ENCODE measurements at places on chromosomes 6 and 20.

- DNase-seq = no peak
These were observed 57.3 kb downstream of the TRMT6 start for GRCh38 chr20:5893052-5893451.

DNA sequence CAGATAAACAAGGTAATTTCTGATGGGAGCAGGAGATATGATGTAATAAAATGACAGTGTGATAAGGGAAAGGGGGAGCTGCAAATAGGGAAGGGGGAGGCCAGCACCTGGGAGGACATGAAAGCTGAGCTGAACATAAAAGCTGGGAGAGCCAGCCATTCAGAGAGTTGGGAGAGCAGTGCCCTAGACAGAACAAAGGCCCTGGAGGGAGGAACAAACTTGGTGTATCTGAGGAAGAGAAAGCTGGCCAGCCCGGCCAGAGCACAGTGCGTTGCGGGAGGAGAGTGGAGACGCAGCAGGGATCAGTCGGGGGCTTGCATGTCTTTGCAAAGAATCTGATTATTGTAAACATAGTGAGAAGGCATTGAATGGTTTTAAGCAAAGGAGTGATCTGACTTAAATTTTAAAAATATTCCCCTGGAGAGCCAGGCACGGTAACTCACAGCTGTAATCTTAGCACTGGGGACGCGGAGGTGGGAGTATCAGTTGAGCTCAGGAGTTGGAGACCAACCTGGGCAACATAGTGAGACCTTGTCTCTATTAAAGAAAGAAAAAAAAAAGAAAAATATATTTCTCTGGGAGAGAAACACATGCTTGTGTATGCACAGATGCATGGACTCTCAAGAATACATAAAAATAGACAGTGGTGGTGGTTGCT is 318.2 kb downstream of the ZFAND3 start:
- DNase-seq = no peak

DNA sequence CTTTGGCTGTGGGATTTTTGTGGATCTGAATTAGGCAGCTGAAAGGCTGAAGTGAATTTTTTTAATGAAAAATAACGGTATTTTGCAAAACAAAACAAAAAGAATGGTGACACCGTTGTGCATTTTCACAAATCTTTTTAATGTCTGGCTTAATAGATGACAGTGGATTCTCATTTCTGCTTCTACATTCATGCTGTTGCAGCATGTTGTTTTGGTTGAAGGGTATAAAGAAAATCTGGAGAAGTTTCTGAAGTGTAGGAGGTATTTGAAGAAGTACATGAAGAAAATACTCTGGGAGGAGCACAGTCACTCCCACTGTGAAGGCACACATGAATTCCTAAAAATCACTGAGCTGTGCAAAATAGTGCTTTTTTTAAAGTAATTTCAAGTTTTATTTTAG is 3.1 kb upstream of the MAP3K5 start:
- DNase-seq = no peak

DNA sequence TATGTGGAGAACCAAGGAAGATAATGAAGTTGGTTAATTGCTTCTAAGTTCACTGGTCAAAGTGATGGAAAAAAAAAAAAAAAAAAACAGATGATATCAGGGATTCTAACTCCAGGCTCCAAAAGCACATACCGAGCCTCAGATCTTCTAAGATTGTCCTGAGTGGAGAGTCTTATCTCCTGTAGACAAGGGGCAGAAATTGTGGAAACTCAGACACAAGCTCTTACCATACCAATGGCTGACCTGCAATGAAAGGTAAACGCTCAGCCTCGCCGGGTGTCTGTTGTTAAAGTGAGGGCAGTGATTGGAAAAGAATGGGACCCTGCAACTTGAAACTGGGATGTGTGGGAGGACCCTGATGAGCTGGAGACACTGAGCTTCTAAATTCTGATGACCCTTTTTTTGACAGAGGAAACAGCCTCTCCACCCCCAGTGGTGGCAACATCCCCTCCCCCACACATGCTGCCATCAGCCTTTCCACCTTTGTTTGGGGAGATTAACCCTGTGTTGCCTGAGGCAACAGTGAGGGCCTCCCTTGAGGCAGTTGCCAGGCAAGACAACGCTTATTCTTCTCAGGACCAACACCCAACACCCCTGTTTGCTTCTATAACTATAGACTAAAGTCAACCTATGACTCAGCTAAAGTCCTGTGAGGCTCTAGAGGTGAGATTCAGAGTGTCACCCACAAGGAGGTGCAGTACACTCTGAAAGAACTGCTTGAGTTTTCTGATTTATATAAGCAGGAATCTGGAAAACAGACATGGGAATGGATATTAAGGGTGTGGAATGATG is 154.0 kb downstream of the THBS2 start:
- no peak for DNase-seq

DNA sequence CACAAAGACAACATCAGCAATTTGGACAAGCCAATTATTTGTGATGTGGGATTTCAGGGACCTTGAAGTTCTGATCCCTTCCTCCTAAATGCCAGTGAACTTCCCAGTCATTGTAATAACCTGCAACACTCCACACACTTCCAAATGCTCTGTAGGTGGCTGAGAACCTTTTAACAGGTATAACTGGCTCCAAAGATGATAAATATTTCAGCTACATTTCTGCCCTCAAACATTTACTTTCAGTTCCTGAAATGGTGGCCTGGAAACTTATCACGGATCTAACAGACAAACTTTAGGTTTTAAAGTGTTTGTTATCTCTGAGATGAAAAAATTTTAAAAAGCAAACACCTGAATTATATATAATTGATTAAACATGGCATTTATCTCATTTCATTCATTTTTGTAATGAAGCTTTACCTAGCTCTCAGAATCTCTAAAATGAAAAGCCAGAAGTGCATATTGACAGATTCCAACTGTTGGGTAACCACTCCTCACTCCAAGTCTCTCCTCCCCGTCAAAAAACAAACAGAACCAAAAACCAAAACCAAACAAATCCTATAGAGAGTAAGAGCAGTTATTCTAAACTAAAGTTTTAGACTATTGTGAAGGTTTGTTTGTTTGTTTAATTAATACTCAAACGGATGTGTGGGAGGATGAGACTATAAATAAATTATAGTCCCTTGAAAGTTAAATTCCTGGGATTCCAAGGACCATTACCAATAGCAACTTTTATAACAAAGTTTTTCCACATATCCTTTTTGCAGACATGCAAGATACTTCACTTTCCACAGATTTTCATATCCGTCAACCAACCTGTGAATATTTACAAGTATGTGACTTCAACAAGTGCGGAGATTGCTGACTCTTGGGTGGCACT is 12.4 kb upstream of the KIAA0408 start:
- DNase-seq = no peak

- no peak for DNase-seq
These were observed 669.4 kb downstream of the TFAP2A start for GRCh38 chr6:9745476-9745875.
